Natural killer cell treated with Interleukin-12 subunit alpha and Interleukin-12 subunit beta and Interleukin-15 and Interleukin-18, amount 100 ng/mL, for 72 hours (primary cell): ENCODE measurements at places on chromosomes 3 and 15. TPM values are rescaled to one million over a fixed set of nuclear protein-coding genes. Genes with fewer than 3 reads are reported as not detected.
A peak's percentile ranks its signal among the peaks of the same experiment; 100 is the strongest.

- H3K27ac ChIP-seq: no peak overlapping the region
- H3K36me3 ChIP-seq: peaks cover 20% of the 10 kb centered on the region
- no peaks in the 10 kb centered on the region for H3K27me3 ChIP-seq
- peaks cover 8% of the 10 kb centered on the region for H3K4me1 ChIP-seq
Measured at GRCh38 chr15:90789462-90789861, 72.3 kb downstream of the BLM start.

Gene CP
- not detected for total RNA-seq

Gene TRIM71
- total RNA-seq: not detected

DNA sequence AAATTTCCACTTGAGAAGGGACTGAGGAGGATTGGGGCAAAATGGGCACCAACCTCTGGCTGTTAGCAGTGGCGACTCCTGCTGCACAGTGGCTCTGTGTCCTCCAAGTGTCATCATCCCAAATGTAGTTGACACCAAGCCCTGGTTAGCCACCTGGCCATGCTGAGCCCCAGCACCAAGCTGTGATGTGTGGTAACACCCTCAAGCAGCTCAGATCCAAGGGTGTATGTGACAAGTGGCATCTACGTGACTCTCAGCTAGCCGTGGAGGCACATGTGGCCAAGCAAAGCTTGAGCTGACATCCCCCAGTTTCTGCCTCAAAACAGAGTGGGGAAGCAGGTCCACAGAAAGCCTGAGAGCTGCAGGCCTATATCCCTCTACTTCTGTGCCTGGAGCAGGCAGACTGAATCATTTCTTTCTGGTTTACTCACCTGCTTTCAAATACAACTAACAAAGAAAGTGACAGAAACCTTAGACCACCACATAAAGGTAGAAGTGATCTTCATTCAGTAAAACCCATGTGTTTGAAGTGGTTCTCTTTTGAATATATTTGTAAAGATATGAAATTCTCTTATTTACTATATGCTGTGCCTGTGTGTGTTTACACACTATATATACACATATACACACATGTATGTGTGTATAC, 40.0 kb downstream of the FOXP1 start:
- no peaks in the 10 kb centered on the region for H3K27me3 ChIP-seq
- DNase-seq: no peak
- H3K4me3 ChIP-seq: no peak overlapping the region
- H3K27ac ChIP-seq: no peak overlapping the region

- no peak for DNase-seq
- no peaks in the 10 kb centered on the region for H3K27me3 ChIP-seq
- peaks cover 15% of the 10 kb centered on the region for H3K4me1 ChIP-seq
- no peak overlapping the region for H3K4me3 ChIP-seq
- peak overlapping the region; percentile 15 for H3K27ac ChIP-seq
- H3K36me3 ChIP-seq: peaks cover 6% of the 10 kb centered on the region
Measured at GRCh38 chr3:14460342-14461005, 58.1 kb downstream of the SLC6A6 start.

GRCh38 chr3:133843634-133844033, 38.0 kb downstream of the SRPRB start:
- H3K27ac ChIP-seq: no peak overlapping the region
- peaks cover 29% of the 10 kb centered on the region for H3K27me3 ChIP-seq
- H3K4me3 ChIP-seq: no peak overlapping the region

Gene SPESP1
- 0.50 TPM for total RNA-seq

GRCh38 chr3:186273586-186273985, 88.4 kb downstream of the DGKG start:
- DNase-seq: no peak
- no peaks in the 10 kb centered on the region for H3K4me1 ChIP-seq
- H3K27me3 ChIP-seq: peaks cover 5% of the 10 kb centered on the region
- H3K36me3 ChIP-seq: no peaks in the 10 kb centered on the region
- no peak overlapping the region for H3K4me3 ChIP-seq
- H3K27ac ChIP-seq: no peak overlapping the region
